ENCODE measurements at places on chromosomes 1 and 21.

DNA sequence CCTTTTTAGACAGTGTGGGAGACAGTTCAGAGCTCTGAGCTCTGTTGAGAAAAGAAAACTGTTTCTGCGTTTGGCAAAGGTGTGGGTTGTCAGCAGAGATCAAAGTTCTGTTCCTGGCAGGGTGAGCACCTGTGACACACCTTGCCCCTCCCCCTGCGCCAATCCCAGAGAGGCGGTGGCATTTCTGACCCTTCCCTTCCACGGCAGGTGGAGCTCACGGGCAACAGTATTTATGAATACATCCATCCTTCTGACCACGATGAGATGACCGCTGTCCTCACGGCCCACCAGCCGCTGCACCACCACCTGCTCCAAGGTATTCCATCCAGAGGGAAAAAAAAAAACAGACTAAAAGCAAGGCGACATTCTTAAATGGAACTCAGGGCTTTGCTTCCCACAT lies 20.7 kb downstream of the SIM2 start:
- no peak for DNase-seq

GRCh38 chr1:235834620-235835019 lies 32.1 kb downstream of the LYST start:
- DNase-seq: no peak

DNA sequence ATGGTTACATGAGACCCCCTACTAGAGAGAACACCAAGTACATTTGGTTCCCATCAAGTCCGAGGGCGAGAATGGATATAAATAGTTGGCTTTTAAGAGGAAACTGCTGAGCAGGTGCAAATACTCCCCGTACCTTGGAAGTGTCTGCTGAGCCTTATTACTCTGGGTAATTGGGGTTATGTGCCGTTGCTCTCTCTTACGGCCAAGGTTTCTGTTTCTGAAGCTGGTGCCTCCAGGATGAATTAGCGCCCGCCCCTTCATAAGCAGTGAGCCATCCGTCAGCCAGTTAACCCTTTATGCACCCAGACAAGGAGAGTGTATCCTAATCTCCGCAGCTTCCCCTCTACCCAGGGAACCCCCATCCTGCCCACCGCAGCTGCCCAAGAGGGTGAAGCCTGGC lies 90.4 kb upstream of the AJAP1 start:
- no peak for DNase-seq

DNA sequence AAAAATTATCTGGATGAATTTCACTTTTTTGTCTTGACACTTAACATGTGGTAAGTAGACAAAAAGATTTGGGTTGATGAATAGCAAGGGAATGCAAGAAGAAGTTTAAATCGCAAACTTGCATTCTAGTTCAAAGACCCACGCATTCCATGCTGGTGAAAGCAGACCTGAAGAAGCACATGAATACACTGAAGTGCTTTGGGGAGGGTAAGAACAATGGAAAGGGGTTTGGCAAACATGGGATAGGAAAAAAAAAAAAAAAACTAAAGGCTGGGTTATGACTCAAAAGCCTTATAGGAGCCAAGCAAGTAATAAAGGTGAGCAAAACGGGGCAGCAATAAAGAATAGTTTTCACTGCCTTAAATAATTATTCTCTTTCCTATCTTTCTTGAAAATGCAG lies 450.2 kb downstream of the LMO4 start:
- DNase-seq: no peak

DNA sequence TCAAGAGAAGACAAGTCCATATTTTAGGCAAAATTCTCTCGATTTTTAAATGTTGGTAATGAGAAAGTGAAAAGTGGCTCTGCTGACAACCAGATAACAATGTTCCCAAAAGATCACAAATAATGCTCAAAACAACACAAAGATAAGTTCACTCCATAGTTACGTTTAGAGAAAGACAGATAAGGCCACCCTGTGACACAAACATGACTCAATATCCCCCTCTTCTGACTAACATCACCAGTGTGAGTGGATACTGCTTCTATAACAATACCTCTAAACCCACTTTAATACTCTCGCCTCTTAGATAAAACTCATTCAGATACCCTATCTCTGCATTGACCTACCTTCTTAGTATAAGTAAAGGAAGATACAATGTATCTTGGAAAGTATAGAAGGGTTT lies 51.2 kb upstream of the RGS7 start:
- DNase-seq: no peak

DNA sequence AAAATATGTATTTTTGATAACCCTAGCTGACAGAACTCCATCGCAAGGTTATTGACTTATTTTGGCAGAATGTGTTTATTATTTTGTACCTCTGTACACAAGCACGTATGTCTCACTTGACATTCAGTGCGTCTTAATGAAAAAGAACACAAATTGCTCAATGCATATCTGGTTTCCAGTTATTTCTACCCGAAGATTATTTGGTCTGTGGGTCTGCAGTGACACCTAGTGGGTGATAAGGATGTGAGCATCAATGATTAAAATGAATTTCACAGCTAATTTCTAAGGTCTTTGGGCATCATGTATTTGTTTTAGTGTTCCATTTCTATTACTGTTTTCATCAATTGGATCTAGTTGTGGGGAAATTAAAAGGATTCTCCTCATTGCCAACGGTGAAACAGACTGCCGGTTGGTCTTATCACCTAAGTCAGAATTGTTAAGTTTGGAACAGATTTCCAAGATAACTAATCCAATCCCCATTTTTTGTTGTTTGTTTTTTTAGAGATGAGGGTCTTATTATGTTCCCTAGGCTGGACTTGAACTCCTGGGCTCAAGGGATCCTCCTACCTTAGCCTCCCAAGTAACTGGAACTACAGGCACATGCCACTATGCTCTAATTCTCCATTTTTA lies 13.9 kb downstream of the DDX20 start:
- DNase-seq: peak; percentile 52

GRCh38 chr1:3495776-3496745 lies 41.6 kb downstream of the ARHGEF16 start:
- no peak for DNase-seq

DNA sequence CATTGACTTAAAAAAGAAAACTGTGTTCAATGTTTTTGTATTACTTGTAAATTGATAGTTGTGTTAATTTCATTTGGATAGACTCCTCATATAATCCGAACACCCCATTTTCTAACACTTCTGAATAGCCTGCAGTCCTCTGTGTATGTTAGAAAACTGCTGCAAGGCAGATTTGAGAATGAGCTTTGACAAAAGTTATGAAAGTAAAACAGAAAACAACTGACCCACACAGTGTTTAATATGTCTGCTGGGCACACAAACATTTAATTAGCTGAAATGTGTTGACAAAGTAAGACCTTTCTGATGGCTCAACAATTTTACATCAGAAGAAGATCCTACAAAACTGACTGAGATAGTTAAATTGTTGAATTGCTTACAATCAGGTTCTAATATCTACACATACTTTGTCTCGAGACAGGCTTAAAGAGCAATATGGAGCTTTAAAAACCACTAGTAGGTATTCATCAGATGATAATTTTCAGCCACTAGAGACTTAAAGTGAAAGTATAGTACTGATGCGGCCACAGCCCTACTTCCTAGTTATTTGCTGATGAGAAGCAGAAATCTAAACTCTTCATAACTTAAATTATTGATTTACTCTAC lies 40.0 kb upstream of the PRMT6 start:
- DNase-seq: no peak

GRCh38 chr1:177002891-177003290 lies 161.6 kb downstream of the ASTN1 start:
- no peak for DNase-seq

- DNase-seq: no peak
Observed at GRCh38 chr1:160169553-160170399, 18.4 kb downstream of the ATP1A4 start.

- DNase-seq: peak; percentile 10
Observed at GRCh38 chr1:70458131-70458530, 47.1 kb downstream of the CTH start.

GRCh38 chr1:116182019-116182714 lies 71.0 kb downstream of the MAB21L3 start:
- no peak for DNase-seq

DNA sequence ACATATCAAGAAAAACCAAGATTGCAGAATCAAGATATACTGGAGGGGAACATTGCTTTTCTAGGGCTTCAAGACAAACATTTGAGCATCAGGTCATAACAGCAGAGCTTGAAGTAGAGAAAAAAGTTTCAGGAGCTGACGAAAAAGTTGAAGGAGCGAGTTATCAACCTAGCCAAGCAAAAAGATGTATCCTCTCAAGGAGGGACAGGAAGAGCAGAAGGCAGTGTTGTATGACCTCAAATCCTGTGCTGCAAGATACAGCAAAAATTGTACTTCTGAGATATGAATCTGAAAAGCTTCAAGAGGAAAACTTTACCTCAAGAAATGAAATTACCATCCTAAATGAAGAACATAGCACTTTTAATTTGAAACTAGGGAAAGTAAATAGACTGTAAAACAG lies 153.1 kb downstream of the AK5 start:
- no peak for DNase-seq

DNA sequence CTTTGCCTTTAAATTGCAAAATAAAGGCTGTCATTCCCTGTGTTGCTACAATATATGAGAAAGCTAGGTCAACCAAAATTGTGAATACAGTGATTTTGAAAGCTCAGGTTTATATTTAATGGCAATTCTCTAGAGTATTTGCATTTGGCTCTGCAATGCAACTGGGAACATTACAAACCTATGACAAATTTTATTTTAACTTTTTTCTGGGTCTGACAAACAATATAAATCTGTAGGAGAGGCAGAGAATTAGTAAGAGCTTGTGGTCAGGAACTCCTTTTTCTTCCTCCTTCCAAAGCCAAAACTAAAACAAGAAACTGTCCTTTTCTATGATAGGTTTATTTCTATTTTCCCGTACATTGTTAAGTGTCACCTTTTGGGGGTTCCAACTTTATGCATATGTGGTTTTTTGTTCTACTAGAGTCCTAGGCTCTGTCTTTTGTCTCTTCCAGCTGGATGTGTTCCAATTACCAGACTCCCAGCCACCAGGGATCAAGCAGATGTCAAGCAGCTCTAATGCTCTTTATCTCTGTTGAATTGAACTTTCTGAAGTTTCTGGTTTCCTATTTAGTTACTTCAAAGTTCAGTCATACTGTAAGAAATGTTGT lies 106.9 kb downstream of the ASH1L start:
- DNase-seq: no peak

GRCh38 chr1:100377590-100378361 lies 25.5 kb downstream of the CDC14A start:
- no peak for DNase-seq

GRCh38 chr1:6928106-6928885 lies 143.0 kb downstream of the CAMTA1 start:
- DNase-seq: no peak

DNA sequence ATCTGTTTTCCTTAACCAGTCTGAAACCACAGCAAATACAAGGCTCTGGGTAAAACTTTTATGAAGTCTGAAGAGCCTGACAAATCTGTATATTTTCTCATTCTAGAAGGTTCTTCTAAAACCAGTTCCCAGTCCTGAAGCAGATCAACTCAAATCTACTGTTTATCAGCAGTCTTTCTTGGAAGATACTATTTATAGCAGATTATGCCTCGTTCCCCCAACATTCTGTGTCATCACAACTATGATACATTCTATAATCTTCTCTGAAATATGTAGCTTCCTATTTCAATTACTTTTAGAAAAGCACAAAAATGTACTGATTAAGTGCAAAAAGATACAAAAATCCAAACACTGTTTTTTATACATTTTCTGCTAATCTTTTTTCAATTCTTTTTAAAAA lies 67.5 kb downstream of the NIBAN1 start:
- DNase-seq: no peak

DNA sequence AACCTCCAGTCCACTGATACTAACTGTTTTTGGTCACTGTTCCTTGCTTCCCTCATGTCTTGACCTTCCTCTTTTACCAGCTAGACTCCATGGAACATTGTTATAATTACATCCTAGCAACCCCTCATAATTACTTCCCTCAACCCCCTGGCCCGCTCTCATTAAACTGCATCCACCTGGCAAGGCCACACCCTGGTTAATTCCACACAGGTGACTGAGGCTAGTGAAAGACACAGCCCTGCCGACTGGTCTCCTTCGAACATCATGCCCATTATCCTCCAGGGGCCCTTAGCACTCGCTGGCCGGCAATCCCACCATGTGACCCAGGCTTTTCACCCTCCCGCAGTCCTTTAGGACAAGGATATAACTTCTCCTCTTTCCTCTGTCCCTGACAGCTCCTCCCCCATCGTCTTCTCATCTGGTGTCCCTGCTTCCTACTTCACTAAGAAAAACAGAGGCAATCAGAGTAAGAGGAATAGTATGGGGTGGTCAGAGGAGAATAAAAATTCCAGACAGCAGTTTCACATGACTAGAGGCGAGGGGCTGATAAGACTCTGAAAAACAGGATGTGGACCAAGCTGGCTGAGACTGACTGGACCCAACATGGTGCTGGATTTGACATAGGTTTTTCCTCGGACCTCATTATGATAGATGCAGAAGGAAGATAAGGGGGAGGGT lies 8.8 kb upstream of the TENT5B start:
- no peak for DNase-seq

- DNase-seq: no peak
Observed at GRCh38 chr1:102435483-102435882, 438.8 kb upstream of the OLFM3 start.

DNA sequence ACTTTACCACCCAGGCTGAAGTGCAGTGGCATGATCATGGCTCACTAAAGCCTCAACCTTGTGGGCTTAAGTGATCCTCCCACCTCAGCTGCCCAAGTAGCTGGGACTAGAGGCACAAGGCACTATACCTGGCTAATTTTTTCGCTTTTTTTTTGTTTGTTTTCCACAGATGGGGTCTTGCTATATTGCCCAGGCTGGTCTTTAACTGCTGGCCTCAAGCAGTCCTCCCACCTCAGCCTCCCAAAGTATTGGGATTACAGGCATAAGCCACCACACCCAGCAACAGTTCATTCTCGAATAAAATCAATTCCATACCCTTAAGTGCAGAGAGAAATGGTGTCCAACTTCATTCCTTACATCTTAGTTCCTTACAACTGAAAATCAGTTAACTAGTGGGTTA lies 24.8 kb downstream of the DCAF8 start:
- DNase-seq: no peak

- no peak for DNase-seq
Observed at GRCh38 chr1:97157991-97158390, 436.4 kb downstream of the PTBP2 start.

GRCh38 chr1:8357329-8358101 lies 39.6 kb downstream of the SLC45A1 start:
- no peak for DNase-seq

GRCh38 chr1:43764581-43764980 lies 57.2 kb downstream of the ST3GAL3 start:
- peak; percentile 22 for DNase-seq

- DNase-seq: no peak
Observed at GRCh38 chr1:125080077-125080476, 3895.3 kb downstream of the SRGAP2C start.

Data from head of caudate nucleus (tissue), 42 donors.